Glomerular endothelial cell (primary cell): ENCODE measurements at places on chromosomes 3 and 15. TPM values are rescaled to one million over a fixed set of nuclear protein-coding genes. Genes with fewer than 3 reads are reported as not detected.

- no peak for DNase-seq
Observed at GRCh38 chr3:182508919-182509711, 284.2 kb upstream of the ATP11B start.

RASGRP1 gene
- total RNA-seq, result 0.10 and 0.12 TPM in 2 replicates

- no peak for DNase-seq
Observed at GRCh38 chr3:46922871-46923558, 45.5 kb downstream of the PTH1R start.

DNA sequence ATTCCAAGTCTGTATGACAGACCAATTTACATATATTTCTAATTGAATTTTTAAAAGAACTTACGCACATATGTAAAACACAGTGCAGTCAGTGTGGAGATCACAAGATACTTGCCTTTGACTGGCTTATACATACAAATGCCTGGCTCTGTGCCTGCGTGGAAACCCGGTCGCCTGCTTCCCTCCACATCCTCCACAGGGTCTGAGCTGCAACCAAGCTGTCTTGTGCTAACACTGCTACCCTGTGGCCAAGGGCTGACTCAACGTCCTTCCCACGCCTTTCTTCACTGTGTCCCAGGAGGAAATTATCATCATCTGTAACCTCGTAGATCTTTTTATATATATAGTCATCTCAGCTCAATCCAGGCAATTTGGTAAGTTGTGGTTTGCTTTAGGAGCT lies 117.0 kb downstream of the WNT7A start:
- no peak for DNase-seq

GJD2 gene
- not detected in 2 replicates for total RNA-seq
